ENCODE measurements at places on chromosomes 11 and 22. TPM values are rescaled to one million over a fixed set of nuclear protein-coding genes. Genes with fewer than 3 reads are reported as not detected.

GRCh38 chr22:41831383-41831782, 1.5 kb upstream of the SREBF2 start:
- H3K4me1 ChIP-seq: peaks cover 26% of the 10 kb centered on the region
- no peak overlapping the region for H3K4me3 ChIP-seq
- no peaks in the 10 kb centered on the region for H3K27me3 ChIP-seq
- peaks cover 6% of the 10 kb centered on the region for H3K36me3 ChIP-seq

The FGF19 gene
- not detected for total RNA-seq

- H3K4me1 ChIP-seq: peaks cover 99% of the 10 kb centered on the region
- no peak overlapping the region for H3K4me3 ChIP-seq
- no peaks in the 10 kb centered on the region for H3K27me3 ChIP-seq
- peak overlapping the region; percentile 89 for H3K27ac ChIP-seq
Observed at GRCh38 chr11:128491195-128491936, 96.0 kb downstream of the ETS1 start.

DNA sequence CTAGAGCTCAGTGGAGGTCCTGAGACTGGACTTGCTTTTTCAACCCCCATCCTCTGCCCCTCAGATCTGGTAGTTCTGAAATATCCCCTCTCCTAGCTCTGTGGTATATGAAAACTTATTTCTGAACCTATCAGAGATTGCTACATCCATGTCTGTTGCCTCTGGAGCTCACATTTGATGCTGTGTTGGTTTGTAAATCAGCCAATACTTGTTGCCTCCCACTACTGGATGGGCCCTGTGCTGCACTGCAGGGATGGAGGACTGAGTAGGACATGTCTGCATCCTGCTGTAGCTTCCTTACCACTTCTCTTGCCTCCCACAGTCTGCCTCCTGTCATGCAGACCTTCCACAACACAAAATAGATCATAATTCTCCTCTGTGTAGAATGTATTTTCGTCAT, 5.2 kb downstream of the OLFML1 start:
- H3K36me3 ChIP-seq: no peaks in the 10 kb centered on the region
- H3K27me3 ChIP-seq: peaks cover 4% of the 10 kb centered on the region
- H3K4me3 ChIP-seq: no peak overlapping the region
- no peak for DNase-seq
- no peaks in the 10 kb centered on the region for H3K4me1 ChIP-seq

- DNase-seq: no peak
- H3K4me1 ChIP-seq: peaks cover 4% of the 10 kb centered on the region
- no peak overlapping the region for H3K27ac ChIP-seq
- H3K27me3 ChIP-seq: no peaks in the 10 kb centered on the region
- H3K4me3 ChIP-seq: no peak overlapping the region
Observed at GRCh38 chr22:24236656-24237055, 8.2 kb downstream of the GGT5 start.

DNA sequence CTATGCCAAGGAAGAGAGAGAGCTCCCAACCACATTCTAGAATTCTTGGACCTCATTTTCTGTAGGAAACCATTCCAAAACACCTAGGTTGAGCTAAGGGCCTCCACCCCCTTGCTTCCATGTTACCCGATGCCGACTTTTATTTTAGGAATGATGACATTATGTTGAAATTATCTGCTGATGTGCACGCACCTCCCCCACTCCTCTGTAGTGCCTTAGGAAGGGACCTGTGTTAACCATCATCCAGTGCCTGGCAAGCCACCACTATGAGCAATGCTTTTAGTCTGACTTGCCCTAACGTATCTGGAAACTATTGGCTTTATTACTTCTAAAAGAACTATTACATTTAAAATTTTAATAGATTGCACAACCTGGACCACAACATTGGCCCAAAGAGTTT, 42.1 kb downstream of the NCAPD3 start:
- H3K36me3 ChIP-seq: peaks cover 42% of the 10 kb centered on the region
- H3K27me3 ChIP-seq: no peaks in the 10 kb centered on the region
- no peak for DNase-seq
- no peaks in the 10 kb centered on the region for H3K4me1 ChIP-seq
- no peak overlapping the region for H3K27ac ChIP-seq

DNA sequence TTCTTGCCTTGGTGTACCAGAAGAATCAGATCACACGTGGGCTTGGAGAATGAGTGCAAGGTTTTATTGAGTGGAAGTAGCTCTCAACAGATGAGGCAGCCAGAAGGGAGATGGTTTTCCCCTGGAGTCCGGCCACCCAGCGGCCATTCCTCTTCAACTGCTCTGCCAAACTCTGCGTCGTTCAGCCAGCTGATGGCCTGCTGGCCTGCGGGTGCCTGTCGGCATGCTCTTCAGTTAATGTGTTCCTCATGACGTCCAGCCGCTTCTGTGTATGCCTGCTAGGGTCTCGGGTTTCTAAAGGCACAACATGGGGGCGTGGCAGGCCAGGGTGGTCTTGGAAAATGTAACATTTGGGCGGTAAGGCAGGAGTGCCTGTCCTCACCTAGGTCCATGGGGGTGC, 487.9 kb upstream of the LRRC4C start:
- no peak overlapping the region for H3K4me3 ChIP-seq
- DNase-seq: no peak
- H3K27ac ChIP-seq: no peak overlapping the region
- no peaks in the 10 kb centered on the region for H3K4me1 ChIP-seq

The GP1BB gene
- not detected for total RNA-seq

The LGALS12 gene
- total RNA-seq: not detected

GRCh38 chr11:16958833-16959232, 55.4 kb downstream of the PLEKHA7 start:
- DNase-seq: no peak
- H3K27ac ChIP-seq: no peak overlapping the region
- H3K4me3 ChIP-seq: no peak overlapping the region
- no peaks in the 10 kb centered on the region for H3K27me3 ChIP-seq
- H3K4me1 ChIP-seq: no peaks in the 10 kb centered on the region

- H3K4me3 ChIP-seq: no peak overlapping the region
- no peak overlapping the region for H3K27ac ChIP-seq
- no peaks in the 10 kb centered on the region for H3K4me1 ChIP-seq
- no peak for DNase-seq
- H3K27me3 ChIP-seq: no peaks in the 10 kb centered on the region
Observed at GRCh38 chr11:9905501-9905951, 241.6 kb downstream of the SWAP70 start.

GRCh38 chr22:38257181-38257580, 15.6 kb downstream of the TMEM184B start:
- H3K27me3 ChIP-seq: no peaks in the 10 kb centered on the region
- no peak overlapping the region for H3K4me3 ChIP-seq
- peaks cover 7% of the 10 kb centered on the region for H3K4me1 ChIP-seq
- no peak for DNase-seq
- no peak overlapping the region for H3K27ac ChIP-seq

DNA sequence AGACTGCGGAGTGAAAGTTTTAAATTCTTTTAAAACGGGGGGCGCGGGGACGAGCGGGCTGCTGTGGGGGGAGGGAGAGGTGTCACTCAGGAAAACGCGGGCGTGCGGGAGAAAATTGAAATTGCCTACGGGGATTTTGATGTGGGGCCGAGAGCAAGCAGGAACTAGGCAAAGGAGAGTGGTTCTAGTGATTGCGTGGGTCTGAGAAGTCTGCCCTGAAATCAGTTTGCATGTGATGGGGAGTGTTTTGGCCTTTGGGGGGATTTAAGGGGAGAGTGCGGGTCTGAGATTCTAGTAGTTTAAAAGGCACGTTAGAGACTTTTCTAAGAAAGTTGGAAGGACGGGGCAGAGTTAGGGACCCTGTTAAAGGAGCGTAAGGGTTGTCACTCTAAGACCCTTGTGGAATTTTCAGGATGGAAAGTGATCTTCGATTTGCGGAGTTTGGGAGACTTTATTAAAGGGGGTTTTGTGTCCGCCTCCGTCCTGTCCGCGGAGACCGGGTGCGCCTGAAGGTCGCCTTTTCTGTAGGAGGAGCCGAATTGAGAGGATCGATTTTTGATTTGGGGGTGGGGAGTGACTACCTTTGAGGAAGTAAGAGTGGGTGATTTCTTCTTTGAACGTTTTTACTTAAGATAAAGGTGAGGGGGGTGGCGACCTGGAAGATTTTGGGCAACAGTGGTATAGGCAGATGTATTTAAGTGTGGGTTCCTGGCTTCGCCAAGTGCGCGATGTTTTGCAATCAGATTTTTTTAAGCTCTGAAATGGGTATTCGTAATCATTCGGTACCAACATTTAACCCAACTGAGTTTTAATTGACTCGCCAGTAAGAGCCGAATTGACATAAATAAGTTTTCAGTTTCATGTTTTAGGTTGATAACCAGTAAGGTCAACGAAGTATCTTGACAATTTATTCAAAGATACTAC, 1.1 kb downstream of the EED start:
- H3K4me1 ChIP-seq: peaks cover 63% of the 10 kb centered on the region
- peak; percentile 16 for DNase-seq
- H3K36me3 ChIP-seq: no peaks in the 10 kb centered on the region
- peak overlapping the region; percentile 99 for H3K27ac ChIP-seq
- H3K4me3 ChIP-seq: peak overlapping the region; percentile 98
- no peaks in the 10 kb centered on the region for H3K27me3 ChIP-seq

The SCGB1D2 gene
- total RNA-seq: not detected

GRCh38 chr11:9808943-9809342, 145.1 kb downstream of the SWAP70 start:
- DNase-seq: no peak
- H3K4me1 ChIP-seq: no peaks in the 10 kb centered on the region
- H3K27me3 ChIP-seq: no peaks in the 10 kb centered on the region

The MYRF gene
- total RNA-seq: 0.94 TPM

DNA sequence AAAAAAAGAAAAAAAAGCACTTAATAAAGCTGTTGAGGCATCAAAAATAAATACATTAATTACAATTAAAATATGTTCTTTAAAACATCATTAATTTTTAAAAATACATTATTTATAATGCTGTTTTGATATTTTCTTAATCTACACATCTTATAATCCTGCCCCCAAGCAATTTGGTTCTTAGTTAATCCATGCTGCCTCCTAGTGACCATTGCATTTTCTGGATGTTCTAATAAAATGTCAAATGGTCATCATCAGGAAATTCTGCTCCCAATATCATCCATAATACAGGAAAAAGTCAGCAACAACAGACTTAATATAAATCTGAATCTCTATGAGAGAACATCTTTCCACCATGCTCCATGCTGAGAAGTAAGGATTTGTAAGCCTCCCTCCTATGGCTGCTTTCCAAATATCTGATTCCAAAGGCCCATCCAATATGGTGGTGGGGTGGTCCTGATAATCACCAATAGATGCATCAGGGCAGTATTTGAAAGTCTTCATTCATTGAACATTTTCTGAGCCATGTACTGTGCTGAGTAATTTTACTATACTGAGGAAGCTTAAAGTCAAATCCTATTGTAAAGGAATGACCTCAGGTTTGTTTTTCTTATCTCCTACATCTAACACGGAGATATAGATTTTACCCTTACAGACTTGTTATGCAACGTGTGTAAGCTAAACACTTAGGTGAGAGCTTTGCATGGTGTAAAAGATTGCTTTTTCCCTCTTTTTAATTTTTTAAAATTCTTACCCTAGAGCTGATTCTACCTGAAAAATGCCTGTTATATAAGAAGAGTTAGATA, 124.7 kb upstream of the BMAL1 start:
- no peak for DNase-seq
- no peak overlapping the region for H3K4me3 ChIP-seq
- H3K27me3 ChIP-seq: no peaks in the 10 kb centered on the region
- H3K36me3 ChIP-seq: no peaks in the 10 kb centered on the region
- H3K4me1 ChIP-seq: no peaks in the 10 kb centered on the region

GRCh38 chr11:65420506-65420905, 2.1 kb upstream of the NEAT1 start:
- DNase-seq: no peak
- peak overlapping the region; percentile 95 for H3K4me3 ChIP-seq
- H3K4me1 ChIP-seq: peaks cover 57% of the 10 kb centered on the region
- peak overlapping the region; percentile 98 for H3K27ac ChIP-seq
- peaks cover 15% of the 10 kb centered on the region for H3K36me3 ChIP-seq

DNA sequence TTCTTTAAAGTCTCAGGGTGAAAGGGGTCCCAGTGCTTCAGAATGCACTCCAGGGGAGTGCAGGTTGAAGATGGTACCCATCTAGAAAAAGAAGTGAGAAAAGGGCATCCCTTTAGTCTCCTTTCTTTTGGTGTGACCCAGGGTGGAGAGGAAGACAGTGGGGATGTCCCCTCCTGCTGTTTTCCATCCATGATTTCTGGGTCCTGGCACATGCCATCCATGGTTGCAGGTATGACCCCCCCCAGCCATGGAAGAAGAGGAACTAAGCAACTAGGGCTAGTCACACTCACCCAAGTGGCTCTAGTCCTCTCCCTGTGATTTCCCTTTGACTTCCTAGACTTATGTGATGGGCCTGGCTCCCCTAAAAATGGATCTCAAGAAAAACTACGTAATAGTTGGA, 15.9 kb upstream of the EI24 start:
- no peaks in the 10 kb centered on the region for H3K27me3 ChIP-seq
- H3K36me3 ChIP-seq: no peaks in the 10 kb centered on the region
- no peaks in the 10 kb centered on the region for H3K4me1 ChIP-seq
- H3K4me3 ChIP-seq: no peak overlapping the region

GRCh38 chr22:20653795-20654342, 120.0 kb upstream of the SERPIND1 start:
- no peaks in the 10 kb centered on the region for H3K36me3 ChIP-seq
- no peaks in the 10 kb centered on the region for H3K27me3 ChIP-seq
- no peak for DNase-seq
- H3K4me3 ChIP-seq: no peak overlapping the region

The RNF121 gene
- 28.0 TPM for total RNA-seq

The MMP20 gene
- not detected for total RNA-seq

The ZNF408 gene
- 20.0 TPM for total RNA-seq

- DNase-seq: no peak
- H3K27me3 ChIP-seq: no peaks in the 10 kb centered on the region
- H3K36me3 ChIP-seq: no peaks in the 10 kb centered on the region
- no peaks in the 10 kb centered on the region for H3K4me1 ChIP-seq
- no peak overlapping the region for H3K27ac ChIP-seq
Observed at GRCh38 chr11:10876158-10876557, 18.3 kb upstream of the ZBED5 start.

DNA sequence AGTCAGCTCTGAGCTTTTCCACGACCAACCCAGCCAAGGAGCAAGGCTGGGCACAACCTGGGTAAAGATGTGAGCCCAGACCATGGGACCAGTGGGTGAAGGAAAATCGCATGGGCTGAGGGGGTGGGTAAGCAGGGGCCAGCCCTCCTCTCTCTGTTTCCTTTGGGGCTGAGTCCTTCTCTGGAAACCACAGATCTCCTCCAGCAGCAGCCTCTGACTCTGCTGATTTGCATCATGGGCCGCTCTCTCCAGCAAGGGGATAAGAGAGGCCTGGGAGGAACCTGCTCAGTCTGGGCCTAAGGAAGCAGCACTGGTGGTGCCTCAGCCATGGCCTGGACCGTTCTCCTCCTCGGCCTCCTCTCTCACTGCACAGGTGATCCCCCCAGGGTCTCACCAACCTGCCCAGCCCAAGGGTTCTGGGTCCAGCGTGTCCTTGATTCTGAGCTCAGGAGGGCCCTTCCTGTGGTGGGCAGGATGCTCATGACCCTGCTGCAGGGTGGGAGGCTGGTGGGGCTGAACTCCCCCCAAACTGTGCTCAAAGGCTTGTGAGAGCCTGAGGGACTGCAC, 67.8 kb downstream of the GGTLC2 start:
- no peak for DNase-seq
- no peaks in the 10 kb centered on the region for H3K36me3 ChIP-seq
- no peak overlapping the region for H3K27ac ChIP-seq
- no peaks in the 10 kb centered on the region for H3K27me3 ChIP-seq

The LDLRAD3 gene
- not detected for total RNA-seq

The MYBPC3 gene
- total RNA-seq: not detected

The MMP13 gene
- not detected for total RNA-seq

The CDHR5 gene
- total RNA-seq: not detected

Measured in CD4-positive, alpha-beta memory T cell (primary cell).